ENCODE measurements at places on chromosomes 11 and 22.

DNA sequence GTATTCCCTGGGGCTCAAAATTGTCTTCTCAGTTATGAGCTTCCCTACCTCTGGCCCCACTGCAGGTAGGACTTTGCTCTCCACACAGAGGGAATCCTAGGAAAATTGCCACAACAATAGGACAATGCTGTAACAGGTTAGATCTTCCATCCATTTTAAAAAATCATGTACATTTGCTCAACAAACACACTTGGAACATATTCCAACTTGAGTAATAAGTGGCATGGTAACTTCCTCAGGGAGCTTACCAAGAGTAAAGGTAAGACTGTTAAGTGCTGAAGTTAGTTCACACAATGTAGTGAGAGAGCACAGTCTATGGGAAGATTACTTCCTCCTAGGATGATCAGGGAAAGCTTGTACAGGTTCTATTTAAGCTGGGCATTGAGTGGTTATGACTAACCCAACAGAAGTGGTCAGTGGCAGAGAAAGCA is 78.9 kb upstream of the BIRC3 start:
- DNase-seq: no peak

DNA sequence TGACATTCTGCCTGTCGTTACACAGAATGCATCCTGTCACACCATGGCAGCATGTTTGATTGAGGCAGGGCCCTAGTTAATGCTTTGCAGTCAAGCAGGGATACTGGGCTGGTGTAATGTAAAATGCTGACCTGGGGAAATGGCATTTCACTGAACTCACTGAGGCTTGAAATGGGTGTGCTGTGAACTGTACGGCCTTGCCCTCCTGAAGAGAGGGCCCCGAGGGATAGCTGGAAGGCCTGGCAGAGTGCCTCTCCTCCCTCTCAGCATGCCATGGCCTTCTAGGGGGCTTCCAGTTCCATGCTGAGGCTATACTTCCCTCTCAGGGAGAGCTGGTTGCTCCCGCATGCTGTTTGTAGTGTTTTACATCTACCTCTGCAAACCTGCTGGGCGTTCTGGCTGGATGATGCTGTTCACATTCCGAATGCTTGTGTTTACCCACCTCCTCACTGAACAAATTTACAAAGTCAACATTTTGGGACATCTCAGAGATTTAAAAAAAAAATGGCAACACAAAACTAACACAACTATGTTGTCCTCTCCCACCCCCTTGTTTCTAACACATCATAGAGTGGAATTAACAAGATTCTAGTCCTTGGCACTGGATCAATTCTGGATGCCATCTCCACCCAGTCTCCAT is 416.7 kb upstream of the CADM1 start:
- no peak for DNase-seq

- no peak for DNase-seq
These were observed 41.9 kb downstream of the LRP5 start for GRCh38 chr11:68354148-68354872.

GRCh38 chr11:116970485-116971292 is 127.5 kb downstream of the SIK3 start:
- DNase-seq: no peak

DNA sequence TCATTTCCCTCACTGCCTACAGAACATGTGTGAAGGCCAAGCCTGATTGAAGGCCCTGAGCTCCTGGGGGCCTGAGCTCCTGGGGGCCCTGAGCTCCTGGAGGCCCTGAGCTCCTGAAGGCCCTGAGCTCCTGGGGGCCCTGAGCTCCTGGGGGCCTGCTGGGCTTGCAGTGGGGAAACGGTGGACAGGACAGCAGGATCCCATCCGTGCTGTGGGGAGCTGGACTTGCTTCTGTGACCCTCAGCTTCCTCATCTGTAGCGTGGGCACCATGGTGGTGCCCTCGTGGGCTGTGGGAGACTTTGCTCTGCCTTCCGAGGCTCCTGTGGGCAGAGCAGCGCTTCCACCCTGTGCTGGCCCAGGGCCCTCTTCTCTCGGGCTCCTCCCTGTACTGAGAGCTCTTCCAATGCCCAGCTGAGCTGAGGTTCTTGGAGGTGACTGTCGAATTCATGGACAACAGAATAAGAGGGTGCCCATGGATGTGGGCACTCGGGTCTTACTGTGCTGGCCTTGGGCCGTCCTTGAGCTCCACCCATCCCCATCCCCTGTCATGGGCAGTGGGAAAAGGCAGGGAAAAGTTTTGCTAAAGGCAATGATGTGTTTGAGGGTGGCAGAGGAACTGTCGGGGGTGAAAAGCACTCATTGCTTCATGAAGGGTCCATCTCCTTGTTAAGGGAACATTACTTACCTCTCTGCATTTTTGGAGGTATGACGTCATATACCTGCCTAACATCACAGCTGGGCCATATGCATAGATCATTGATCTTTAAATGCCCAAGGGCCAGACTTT is 786.7 kb downstream of the TBC1D22A start:
- DNase-seq: no peak

- DNase-seq: no peak
These were observed 8.1 kb downstream of the POU2AF2 start for GRCh38 chr11:111253630-111254029.

DNA sequence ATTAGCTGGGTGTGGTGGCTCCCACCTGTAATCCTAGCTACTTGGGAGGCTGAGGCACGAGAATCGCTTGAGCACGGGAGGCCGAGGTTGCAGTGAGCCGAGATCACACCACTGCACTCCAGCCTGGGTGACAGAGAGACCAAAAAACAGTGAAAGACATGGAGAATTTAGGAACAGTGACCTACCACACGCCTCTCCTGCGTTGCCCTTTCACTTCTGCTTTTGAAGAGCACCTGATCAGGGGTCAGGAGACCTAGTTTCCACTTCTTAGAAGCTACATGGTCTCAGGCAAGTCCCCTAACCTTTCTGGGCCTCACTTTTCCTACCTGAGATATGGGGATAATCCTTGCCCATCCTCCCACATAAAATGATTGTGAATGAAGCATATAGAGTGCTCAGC is 12.2 kb downstream of the SLC35C1 start:
- DNase-seq: no peak

DNA sequence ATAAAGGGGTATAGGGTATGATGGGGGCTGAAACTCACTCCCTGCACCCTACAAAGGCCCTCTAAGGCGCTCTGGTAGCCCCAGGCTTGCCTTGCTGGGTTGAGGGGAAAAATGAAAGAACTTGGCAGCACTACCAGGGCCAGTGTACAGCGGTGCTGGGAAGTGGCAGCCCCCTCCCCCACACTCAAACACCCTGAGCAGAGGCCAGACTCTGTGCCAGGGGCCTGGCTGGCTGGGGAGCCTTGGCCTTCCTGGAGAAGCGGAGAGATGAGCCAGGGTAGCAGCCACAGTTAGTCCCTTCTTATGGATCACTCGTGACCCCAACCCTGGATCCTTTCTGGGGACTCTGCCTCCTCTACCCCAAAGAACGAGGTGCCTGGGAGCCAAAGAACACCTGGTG is 2.7 kb downstream of the TMEM134 start:
- DNase-seq: no peak

- DNase-seq: no peak
These were observed 17.7 kb downstream of the C11orf87 start for GRCh38 chr11:109439684-109440083.

- no peak for DNase-seq
These were observed 515.1 kb downstream of the TBC1D22A start for GRCh38 chr22:47277531-47277930.

DNA sequence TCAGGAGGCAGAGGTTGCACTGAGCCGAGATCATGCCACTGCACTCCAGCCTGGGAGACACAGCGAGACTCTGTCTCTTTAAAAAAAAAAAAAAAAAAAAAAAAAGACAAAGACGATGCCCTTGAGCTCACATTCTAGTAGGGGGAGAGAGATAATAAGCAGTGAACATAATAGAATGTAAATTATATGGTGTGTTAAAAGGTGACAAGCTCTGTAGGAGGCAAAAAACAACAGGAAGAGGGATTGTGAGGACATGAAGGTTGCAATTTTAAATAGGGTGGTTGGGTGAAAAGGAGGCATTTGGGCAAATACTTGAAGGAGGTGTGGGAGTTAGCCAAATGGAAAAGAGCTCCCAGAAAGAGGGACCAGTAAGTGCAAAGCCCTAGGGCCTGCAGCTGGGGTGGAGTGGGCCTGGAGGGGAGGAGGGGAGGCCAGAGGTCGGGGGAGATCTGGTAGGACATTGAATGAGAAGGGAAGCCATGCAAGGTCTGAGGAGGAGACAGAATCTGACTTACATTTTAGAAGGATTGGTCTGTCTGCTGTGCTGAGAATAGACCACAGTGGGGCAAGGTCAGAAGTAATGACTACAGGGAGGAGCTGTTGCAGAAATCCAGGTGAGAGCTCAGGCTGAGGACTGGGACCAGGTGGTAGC is 26.6 kb downstream of the P2RY2 start:
- DNase-seq: no peak

DNA sequence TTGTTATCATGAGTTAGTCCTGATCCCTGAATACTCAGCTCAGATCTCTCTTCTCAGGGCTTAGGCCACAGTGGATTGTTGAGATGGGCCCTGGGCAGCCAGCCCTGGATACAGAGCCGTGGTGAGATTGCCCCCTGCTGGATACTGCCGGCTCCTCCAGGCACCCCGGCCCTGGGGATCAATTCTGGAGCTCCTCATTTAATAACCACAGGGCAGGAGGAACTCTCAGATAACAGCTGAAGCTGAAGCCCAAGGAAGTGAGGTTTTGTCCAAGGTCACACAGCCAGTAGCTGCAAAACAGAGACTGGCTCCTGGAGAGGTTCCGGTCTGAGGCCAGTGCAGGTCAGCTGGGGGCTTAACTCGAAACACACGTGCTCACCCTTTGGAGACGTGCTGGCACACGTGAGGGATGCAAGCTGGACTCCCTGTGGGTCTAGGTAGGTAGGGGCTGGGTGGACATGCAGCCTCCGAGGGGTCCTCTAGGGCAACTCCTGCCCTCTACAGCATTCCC is 16.0 kb downstream of the USH1C start:
- peak; percentile 66 for DNase-seq
